ENCODE measurements at places on chromosomes 12 and 14.

GRCh38 chr14:100336618-100337530 is 13.7 kb downstream of the SLC25A47 start:
- DNase-seq: no peak

DNA sequence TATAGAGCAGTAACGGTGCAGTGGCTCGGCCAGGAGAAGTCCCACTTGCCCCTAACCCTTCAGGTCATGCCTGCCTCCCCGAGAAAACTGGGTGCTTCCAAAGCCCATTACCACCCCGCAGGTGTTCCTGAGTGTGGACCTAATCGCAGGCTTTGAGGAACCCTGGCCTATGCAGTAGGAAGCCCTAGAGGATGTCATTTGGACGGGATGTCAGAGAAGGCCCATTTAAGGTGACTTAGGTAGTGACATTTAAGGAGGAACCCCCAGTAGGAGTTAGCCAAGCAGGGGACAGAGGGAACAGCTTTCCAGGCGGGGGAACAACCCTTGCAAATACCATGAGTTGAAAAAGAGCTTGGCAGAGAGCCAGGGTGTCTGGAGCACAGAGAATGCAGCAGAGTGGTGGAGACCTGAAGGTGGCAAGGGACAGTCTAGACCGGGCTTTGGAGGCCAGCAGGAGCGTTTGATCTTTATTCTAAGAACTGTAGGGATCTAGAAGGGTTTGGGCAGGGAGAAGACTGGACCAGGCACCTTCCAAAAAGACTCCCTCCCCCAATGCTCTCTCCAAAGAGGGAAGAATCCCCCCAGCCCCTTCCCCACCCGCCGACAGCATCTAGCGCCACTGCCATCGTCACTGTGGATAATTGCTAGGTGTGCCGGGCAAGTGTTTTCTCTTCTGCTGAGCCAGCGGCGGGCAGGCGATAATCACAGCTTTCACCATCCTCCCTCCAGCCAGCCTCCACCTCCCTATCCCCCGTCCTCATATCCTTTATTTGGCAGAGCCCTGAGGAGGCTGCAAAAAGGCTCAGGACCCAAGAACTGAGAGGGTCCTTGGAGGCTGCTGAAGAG is 33.3 kb upstream of the BEGAIN start:
- DNase-seq: no peak

GRCh38 chr14:23018107-23018506 is 8.2 kb upstream of the C14orf93 start:
- no peak for DNase-seq

- DNase-seq: no peak
Measured at GRCh38 chr12:119176267-119177055, 2.3 kb upstream of the HSPB8 start.

DNA sequence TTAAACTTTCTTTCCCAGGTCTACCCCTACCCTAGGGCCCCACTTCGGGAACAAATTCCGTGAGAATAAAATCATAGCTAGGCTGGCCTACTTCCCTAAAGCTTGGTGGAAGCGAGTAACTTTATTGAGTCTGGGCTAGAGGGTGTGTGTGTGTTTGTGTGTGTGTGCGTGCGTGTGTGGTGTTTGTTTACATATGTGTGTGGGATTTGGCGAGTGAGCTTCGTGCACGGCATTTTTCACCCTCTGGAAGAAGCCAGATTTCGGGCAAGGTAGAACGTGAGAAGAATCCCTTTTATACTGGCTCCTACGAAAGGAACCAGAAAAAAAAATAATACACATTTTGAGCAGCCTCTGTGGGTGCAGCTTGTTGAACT is 7.5 kb upstream of the LHX5 start:
- no peak for DNase-seq
